ENCODE measurements at places on chromosomes 5 and 9.

GRCh38 chr9:25677301-25678146 is 720 bp downstream of the TUSC1 start:
- DNase-seq = no peak

- DNase-seq = no peak
These were observed 379.0 kb upstream of the GRAMD2B start for GRCh38 chr5:126044111-126044668.

- DNase-seq = no peak
These were observed 5.8 kb downstream of the NDUFS6 start for GRCh38 chr5:1806974-1807373.

DNA sequence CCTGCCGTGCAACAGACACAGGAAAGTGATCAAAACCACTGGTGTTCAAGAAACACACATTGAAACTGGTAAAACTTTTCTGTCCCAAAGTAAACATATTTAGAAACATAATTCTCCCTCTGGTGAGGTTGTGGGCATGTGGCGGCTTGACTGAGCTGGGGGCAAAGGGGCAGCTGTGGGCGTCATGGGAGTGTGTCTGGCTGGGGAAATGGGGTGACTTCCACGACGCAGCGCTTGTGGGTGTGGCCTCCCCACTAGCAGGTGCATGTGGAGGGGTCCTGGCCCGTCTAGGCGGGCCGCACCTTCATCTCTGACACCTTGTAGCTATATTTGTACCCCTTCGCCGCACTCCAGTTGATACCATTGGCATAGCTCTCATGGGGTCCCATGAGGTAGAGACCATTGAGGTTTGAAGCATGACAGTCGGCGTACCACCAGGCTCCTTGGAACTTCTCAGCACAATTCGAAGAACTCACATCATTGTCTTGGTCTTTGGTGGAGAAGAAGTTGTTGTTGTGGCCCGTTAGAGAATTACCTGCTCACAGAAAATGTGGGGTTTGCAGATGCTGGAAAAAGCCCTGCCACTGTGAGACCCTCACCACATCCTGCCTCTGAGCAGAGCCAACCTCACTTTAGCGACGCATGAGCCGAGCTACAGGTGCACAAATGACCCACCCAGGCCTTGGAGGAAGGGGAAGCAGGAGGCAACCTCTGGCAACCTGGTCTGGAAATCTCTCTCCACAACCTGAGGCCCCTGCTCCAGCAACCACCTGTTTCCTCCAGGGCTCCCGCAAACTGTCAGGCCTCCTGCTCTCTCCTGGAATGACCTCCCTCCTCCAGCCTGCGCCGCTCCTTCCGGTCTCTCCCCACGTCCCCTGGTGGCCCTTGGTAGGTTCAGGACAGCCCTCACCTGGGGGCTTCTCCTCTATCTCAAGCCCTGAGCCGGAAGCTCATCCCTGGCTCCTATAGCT is 7.9 kb downstream of the FCN1 start:
- DNase-seq = no peak

DNA sequence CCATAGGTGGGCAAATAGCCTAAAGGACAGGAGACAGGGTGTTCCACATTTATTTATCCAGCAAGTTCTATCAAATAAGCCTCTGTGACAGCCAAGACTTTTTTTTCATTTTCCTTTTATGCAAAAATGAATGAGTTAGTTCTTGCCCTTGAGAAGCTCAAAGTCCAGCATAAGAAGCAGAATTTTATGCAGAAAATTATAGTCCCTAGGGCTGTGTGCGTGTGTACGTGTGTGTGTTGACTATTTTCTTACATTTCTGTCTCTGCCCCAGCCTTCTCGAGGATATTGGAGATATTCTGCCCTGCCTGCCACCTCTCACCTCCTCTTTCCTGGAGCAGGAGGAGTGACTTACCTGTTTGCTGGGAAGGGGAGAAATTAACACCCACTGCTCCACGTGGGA is 221.9 kb downstream of the SREK1 start:
- no peak for DNase-seq

DNA sequence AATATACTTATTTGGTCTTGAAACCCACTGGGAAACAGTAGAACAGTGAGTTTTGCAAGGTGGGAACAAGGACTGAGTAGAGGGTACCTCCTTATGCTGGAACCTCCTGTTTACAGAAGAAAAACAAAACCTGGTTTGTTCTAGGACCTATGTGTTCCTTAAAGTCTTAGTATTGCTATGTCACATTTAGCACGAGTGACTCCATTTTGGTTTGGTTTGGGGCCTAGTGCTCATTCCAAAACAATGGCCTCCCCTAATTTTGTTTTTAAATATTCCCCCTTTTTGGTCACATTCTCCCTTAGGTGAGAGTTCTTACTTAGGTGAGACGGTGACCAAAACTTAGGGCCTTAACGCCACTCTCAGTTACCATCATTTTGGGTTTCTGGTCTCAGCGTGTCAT is 6.2 kb upstream of the NANS start:
- no peak for DNase-seq

DNA sequence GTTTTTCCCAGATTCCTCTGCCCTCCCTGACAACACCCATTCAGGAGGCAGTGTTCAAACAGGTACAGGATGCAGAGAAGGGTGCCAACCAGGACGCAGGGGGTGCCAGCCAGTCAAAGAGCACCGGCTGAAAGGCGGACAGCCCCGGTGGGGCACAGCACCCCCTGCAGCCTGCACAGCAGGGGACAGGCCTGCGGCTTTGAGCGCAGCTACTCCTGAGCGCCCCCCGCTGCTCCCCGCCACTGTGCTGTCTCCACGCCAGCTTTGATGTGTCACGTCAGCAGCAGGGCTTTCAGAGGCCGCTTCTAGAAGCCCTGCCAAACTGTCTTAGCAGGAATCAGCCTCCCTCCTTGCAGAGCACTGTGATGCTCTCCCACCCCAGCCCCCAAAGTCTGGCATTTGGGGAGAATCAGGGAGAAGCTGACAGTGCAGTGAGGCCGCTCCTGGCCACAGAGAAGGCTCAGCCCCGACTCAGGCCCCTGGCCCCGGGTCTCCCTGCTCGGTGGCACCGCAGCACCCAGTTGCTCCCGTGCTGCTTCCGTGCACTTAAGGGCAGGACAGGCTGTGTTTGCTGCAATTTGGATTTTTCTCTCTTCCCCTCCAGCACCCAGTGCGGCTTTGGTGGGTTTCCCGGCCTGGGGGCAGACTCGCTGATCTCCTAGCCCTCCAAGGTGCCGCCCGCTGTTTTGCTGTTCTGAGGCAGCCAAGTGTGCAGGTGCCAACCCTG is 20.3 kb downstream of the AK8 start:
- no peak for DNase-seq

DNA sequence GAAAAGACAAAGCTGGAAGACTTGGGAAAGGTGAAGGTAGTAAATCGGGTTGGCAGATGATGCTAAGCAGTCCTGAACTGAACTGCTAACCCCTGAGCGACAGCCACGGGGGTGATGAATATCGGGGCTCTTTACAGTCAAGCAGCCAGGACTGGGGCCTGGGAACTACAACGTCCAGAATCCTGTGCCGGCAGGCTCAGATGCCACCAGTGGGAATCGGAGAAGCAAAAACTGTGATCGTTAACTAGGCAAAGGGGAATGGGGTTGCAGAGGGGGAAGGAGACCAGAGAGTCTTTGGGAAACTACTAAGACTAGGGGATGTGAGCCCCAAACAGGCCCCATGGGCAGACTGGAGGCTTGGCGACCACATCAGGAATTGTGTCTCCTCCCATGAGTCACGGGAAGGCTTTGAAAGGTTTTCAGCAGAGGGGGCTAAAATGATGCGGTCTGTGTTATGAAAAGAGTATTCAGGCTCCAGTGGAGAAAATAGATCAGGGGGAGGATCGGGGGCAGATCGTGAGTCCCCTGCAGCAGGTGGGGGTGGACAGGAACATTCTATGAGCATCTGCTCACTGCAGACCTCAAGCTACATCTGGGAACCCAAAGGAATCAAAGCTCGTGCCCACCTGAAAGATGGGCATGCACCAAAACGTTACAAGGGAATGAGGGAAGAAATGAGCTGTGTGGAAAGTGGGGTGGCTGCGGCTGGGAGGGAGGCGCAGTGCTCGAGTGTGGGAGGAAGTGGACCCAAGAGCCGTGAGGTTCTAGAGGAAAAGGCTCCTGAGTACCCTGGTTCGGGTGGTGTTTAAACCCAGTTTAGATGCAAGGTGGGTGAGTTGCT is 53.8 kb downstream of the HRH2 start:
- DNase-seq = no peak

GRCh38 chr5:88732862-88733261 is 150.1 kb downstream of the MEF2C start:
- no peak for DNase-seq

- DNase-seq = no peak
These were observed 49.9 kb upstream of the SHB start for GRCh38 chr9:38118862-38119438.

- no peak for DNase-seq
These were observed 410.1 kb upstream of the SMARCA2 start for GRCh38 chr9:1604942-1605560.

DNA sequence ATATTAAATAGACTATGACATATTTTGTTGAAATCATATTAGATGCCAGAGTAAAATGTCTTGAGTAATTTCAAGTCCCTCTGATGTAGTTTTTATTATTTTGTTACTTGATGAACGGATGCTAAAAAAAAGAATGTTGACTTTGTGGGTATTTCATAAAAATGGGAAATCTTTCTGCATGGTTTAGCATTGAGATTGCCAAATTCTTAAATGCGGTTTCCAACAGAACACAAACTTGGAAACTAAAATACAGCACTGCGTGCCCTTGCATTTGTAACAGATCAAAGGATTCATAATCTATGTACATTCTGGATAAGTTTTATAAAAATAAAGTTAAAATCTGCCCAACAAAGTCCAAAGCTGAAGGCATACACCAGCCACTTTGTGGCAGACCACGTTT is 425.5 kb upstream of the DAB2 start:
- DNase-seq = no peak

- no peak for DNase-seq
These were observed 66.9 kb downstream of the HSPA4 start for GRCh38 chr5:133118741-133119140.

DNA sequence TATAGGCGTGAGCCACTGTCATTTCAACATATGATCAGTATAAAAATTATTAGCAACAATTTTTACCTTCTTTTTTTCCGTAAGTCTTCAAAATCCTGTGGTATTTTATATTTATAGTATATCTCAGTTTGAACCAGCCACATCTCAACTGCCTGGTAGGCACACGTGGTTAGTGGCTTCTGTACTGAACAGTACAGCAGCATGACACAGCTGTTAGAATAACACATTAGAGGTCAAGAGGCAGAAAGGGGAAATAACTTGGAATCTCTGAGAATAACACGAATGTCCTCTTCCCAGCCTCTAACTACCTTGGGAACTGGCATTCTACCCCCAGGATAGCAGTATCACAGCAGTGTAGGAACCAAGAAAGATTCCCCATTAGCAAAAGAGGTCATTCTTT is 108.5 kb upstream of the IQGAP2 start:
- no peak for DNase-seq
